ENCODE measurements at places on chromosomes 7 and 10.
A peak's percentile ranks its signal among the peaks of the same experiment; 100 is the strongest.

DNA sequence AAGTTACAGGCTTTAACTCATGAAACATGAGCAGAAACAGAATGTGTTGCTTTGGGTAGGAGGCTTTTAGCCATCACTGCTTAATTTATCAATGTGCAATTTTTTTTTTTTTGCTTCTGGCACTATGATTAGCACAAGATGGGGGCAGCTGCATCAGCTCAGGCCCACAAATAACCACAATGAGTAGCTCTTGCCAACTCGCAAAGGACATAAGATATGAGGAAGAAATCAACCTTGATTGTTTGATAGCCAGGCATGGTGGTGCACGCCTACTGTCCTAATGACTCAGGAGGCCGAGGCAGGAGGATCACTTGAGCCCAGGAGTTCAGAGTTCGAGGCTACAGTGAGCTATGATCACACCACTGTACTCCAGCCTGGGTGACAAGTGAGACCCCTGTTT lies 12.3 kb downstream of the NOD1 start:
- no peak for DNase-seq

DNA sequence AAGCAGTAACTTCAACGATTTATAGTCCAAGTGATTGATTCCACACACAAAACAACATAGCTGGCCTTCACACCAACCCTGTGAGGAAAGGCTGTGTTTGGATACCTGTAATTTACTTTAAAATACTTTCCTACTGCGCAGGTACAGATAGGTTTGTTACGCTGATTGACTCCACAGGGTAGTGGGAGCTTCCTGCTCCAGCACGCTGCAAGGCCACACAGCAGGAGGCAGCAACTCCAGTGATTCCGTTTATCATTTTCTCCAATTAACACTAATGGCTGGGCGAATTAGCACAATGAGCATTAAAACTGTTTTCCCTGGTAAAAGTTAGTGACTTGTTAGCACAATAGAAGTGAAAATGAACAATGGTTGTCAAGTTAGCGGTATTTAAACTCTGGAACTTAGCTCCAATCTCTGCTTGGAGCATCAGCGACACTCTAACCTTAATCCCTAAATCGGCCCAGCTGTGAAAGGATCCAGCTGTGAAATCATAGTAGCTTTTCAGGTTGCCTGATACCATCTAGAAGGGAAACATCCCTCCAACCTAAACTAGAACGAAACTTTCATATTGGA lies 959 bp downstream of the DCLRE1C start:
- DNase-seq, result no peak

GRCh38 chr10:4315551-4315950 lies 510.5 kb upstream of the AKR1E2 start:
- DNase-seq, result no peak

- no peak for DNase-seq
Observed at GRCh38 chr10:108591417-108591816, 1331.9 kb downstream of the XPNPEP1 start.

- DNase-seq, result no peak
Observed at GRCh38 chr7:6172910-6173295, 99.5 kb downstream of the CYTH3 start.

GRCh38 chr7:90777886-90778285 lies 181.8 kb downstream of the CDK14 start:
- no peak for DNase-seq

- DNase-seq, result no peak
Observed at GRCh38 chr10:129179245-129179971, 287.6 kb upstream of the MGMT start.

GRCh38 chr7:155743177-155743576 lies 69.1 kb downstream of the SHH start:
- DNase-seq, result no peak

DNA sequence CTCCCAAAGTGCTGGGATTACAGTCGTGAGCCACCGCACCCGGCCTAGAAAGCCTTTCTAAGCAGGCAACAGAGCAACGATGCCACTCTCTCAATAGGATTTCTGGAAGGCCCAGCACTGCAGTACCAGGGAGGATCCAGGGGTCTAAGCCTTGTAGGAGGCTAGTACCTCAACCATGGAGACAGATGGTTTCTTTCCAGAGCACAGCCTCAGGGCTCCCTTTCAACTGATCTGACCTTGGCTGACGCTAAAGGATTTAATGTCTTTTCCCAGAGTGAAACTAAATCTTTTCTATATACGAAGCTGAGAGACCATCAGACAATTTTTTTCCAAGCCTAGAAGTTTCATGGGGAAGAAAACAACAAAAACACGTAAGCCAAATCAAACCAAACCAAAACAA lies 78.0 kb downstream of the WDR11 start:
- DNase-seq, result no peak

DNA sequence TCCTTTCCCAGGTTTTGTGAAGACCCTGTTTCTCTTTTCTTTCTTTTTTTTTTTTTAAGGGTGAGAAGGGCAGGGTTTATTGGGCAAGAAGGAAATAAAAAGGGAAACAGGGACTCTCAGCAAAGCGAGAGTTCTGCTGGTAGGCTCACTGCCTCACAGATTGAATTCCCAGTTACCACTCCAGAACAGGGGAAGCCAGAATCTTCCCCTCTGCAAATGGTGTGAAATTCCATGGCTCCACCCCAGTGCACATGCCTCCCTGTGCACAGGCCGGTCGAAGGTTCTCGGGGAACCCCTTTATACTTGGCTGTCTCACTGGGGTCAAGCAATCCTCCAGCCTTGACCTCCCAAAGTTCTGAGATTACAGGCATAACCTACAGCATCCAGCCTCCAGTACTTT lies 10.5 kb upstream of the GUSB start:
- DNase-seq, result no peak

- DNase-seq, result no peak
Observed at GRCh38 chr7:96800824-96801223, 91.2 kb upstream of the SEM1 start.

GRCh38 chr7:24365606-24366005 lies 81.6 kb downstream of the NPY start:
- no peak for DNase-seq

DNA sequence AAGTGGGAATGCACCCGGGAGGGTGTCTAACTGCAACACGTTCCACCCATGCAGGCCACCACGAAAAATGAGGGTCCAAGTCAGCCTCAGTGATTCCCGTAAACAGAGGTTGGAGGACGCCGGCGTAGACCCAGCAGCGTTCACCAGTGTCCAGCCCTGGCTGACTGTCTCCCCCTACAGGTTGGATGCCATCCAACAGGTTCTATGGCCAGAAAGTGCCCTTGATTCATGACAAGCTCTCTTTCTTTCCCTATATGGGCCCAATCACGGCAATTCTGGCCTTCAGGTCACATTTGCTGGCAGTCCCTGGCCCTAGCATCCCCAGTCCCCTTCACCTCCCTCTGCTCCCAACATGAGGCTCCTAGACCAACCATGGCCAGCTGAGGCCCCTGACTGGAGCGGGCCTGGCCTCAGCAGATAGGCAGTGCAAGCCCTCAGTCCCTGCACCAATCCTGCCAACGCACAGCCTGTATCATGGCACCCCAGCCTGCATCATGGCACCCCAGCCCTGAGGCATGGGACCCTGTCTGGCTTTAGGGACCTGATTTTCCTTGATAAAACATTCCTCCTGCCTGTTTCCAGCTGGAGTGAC lies 227.4 kb downstream of the GRID1 start:
- DNase-seq, result peak; percentile 45

DNA sequence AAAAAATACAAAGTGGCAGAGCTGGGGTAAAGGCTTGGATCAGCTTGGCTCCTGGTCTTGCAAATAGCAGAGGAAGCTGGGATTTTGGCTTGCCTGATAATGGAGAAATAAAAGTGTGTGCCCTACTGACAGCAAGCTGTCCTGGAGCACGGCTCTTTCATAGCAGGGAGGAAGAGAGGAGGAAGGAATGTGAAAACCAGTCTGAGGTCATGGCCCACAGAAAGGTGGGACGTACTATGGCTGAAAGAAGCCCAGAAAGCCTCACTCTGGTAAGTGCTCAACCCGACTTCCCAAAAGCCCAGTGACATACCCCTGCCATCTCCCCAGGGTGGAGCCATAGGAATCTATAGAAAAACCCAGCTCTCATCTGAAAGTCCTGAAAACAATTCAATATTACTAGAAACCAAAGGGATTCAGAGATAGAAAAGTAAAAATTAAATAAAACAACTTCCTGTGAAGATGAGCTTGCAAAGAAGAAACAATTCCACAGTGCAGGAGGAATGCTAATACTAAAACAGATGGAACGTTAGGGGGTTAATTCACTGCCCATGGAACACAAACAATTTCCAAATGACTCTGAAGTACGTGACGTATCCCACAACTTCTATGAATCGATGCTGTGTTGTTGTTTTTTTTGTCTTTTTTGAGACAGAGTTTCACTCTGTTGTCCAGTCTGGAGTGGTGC lies 246.7 kb upstream of the PTN start:
- DNase-seq, result no peak

- no peak for DNase-seq
Observed at GRCh38 chr7:113562242-113562641, 356.6 kb downstream of the PPP1R3A start.

DNA sequence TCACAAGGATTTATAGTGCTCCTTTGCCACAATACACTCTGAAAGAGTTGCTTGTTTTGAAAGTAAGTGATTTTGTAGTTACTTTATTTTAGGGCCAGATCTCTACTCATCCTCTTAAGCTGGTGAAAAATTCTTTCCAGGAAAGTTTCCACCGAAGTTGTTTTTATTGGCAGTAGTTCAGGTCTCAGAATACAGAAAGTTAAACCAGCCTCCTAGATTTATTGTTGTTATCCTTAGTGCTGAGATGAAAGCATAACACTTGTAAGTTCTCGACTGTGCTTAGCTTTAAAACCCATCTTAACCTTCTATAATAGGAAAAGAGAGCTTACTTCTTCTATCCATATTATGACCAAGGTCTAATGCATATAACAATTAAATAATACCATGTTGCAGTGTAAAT lies 5.5 kb downstream of the AP3M1 start:
- DNase-seq, result no peak

- no peak for DNase-seq
Observed at GRCh38 chr10:51342381-51342780, 268.1 kb downstream of the PRKG1 start.

DNA sequence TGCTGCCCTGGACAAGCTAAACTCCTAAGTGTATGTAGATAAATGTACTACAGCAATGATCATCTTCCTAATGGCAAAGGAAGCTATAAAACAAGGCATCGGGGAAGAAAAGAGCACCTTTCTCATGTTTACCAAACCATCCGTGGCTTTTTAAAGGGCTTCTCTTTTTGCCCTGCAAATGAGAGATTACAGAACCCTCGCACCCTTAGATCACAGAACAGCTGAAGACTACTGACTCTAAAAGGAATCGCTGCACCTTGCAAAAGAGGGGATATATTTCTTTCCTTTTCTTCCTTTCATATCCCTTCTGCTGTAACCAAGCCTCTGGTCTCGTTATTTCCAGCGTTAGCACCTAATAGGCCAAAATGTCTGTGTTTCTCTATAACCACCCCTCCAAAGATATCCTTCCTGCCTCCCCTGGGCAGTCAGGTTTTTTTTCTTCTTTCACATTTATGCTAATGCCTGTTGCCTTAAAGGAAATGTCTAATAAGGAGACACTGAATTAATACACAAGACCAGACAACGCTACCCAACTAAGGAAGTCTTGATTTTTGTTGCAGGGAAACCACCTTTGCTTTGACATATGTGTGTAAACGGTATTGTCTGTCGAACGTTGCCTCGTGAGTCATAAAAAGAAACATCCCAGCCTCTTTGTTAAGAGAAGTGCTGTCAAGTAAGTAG lies 10.5 kb downstream of the ST8SIA6 start:
- peak; percentile 91 for DNase-seq

DNA sequence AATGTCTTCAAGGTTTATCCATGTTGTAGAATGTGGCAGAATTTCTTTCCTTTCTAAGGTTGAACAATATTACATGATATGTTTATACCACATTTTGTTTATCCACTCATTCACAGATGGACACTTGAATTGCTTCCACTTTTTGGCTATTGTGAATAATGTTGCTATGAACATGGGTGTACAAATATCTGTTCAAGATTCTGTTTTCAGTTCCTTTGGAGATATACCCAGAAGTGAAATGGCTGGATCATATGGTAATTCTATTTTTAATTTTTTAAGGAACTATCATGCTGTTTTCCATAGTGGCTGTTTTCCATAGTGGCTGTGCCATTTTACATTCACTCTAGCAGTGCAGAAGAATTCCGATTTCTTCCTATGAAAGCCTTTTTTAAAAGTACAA lies 194.7 kb upstream of the GRB10 start:
- no peak for DNase-seq

DNA sequence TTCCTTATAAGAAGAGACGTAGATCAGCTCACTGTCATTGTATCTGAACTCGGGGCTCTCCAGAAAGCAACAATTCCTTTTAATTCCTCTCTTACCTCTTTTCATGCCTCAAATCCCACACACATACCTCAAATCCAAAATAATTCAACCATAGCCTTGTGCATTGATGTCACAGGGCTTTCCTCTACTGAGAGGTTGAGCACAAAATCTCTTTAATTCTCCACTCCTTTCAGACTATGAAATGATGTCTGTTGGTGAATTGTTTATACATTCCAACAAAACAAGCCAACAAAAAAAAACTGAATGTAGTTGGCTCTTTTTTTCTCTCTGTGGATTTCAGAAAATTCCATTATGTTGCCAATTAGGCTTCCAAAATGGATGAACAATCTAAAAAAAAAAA lies 53.2 kb downstream of the BPGM start:
- DNase-seq, result no peak

- DNase-seq, result no peak
Observed at GRCh38 chr7:36999626-37000485, 275.6 kb upstream of the AOAH start.

DNA sequence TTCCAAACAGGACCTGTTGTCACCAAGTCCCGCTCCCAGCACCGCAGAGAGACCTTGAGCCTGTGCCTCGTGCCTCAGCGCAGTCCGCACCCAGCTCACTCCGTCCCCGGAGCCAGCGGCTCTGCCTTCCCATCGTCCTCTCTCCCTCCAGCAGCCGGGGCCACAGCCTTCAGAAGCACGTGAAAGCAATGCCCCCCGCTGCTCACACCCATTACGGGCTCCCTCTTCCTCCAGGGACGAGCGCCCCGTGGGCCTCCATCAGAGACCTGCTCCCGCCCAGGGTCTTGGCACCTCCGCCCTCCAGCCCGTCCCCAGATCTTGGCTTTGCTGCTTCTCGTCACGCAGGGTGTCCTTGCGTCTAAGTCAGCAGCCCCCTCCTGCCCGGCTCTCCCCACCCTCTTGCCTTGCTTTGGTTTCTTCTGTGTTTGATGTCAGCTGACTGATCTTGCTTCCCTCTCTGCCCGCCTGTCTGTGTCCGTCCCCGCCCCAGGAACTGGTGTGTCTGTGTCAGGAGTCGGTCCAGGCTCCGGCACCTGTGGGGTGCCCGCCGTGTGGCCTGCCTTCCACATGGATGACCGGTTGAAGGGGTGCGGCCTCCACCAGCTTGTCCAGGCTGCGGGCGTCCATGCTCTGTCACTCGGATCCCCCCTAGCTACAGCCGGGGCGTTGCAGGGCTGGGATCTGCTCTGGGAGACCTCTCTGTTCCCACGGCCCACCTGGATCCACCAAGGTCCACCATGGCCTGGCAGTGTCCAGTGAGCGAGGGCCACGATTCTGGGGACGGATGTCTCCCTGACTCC lies 61.9 kb downstream of the FOXL3 start:
- peak; percentile 36 for DNase-seq

GRCh38 chr10:13100349-13101294 lies 659 bp downstream of the OPTN start:
- DNase-seq, result peak; percentile 31
